ENCODE measurements at places on chromosomes 12 and 14.

DNA sequence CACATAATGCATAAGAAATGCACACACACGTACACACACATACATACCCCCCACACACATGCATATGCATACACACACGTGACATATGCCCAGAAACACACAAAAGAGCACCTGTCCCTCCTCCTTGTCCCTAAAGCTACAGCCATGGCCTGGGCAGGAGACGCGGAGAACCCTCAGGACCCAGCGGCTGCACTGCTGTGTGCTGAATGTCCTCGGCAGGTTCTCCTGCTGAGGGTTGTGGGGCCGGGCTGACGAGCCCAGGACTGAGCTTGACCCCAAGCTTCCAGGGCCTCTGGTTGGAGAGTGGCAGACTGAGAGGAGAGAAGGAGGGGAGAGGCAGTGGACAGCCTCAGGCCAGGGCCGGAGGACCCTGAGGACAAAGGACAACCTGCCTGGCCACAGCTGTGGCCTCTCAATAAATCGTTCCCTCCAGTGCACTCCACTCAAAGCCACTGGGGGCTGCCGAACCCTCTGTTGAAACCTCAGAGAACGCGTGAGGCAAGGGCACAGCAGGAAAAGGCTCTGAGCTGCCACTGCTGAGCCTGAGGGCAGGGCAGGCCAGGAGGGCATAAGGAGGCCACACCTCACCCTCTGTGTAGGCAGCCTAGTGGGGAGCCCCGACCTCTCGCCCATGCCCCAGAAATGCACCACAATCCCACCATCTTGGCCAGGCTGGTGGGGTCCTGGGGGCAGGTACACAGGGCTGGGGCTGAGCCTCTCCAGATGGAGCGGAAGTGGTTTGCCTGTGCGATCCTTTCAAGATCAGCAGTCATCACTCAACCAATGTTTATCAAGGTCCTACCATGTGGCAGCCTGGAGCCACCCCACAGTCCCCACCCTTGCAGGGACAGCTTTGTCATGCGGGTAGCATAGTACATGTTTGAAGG, 3.1 kb downstream of the CACNA2D4 start:
- DNase-seq: peak; percentile 16

GRCh38 chr12:46300910-46301309, 32.1 kb upstream of the SLC38A1 start:
- DNase-seq: no peak

DNA sequence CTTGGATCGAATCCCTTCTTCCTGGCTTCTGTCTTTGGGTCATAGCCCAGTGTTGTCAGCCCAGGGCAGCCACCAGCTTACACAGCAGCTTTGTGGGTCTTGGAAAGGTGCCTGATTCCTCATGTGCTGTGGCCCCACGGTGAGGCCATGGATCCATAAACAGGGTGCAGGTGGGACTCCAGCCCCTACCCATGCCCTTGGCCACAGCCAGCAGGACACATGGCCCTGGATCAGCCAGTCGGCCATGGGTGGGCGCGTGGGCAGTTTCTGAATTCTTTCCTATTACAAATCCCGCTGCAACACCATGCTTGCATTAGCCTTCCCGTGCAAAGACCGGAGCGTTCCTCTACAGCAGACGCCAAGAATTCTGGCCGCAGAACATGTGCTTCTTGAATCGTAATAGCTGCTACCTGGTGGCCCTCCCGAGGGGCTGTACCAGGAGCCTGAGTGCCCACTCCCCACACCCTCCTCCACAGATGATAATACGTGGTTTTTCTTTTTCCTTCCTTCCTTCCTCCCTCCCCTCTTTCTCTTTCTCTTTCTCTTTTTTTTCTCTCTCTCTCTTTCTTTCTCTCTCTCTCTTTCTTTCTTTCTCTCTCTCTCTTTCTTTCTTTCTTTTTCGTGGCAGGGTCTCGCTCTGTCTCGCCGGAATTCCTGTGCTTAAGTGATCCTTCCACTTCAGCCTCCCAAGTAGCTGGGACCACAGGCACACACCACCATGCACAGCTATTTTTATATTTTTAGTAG, 2.9 kb upstream of the MMP17 start:
- no peak for DNase-seq

GRCh38 chr14:58659846-58660245, 22.1 kb downstream of the DACT1 start:
- DNase-seq: no peak

DNA sequence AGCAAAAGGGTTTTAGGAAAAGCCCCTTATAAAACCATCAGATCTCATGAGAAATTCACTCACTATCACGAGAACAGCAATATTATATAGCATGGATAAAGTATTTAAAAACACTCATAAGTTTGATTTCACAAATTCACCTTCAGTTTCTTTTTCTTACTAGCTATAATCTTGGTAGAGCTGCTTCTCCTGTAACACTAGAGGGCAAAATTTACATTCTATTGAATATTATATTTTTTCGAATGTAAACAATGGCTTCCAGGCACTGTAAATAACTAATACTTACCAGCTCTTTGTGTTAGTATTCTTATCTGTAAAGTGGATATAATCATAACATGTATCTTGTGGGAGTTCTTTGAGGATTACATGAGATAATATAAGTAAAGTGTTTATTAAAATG, 259.6 kb downstream of the CCER1 start:
- no peak for DNase-seq

- DNase-seq: no peak
Observed at GRCh38 chr12:100718187-100718586, 76.4 kb upstream of the ANO4 start.

DNA sequence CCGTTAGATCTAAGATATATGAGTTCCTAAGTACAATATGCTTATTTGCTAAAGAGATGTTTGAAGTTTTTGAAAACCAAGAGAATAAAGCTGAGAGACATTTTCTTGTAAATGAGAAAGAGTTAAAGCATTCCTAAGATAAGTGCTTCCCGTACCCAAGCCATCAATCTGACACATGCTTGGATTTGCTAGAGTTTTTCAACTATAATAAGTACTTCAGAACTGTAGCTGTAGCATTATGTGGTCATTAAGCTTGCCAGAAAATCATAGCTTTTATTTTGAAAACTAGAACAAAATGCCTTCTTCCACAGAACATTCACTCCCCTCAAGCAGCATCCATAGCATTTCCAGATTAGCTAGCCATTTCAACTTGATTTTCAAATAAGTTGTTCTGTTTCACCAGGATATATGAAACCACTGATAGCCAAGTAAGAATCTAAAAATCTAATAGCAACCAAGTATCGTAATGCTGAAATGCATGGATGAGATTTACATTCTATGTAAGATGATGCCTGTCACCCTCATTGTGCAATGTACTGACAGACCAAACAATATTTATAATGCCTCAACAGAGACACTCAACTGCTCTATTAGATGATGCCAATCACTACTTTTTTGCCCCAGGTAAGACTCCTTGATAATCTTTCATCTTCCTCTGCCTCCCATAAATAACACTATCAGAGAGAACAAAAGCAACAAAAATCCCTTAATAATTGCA, 8.0 kb downstream of the SNW1 start:
- no peak for DNase-seq

- DNase-seq: no peak
Observed at GRCh38 chr12:93050026-93050747, 121.1 kb upstream of the EEA1 start.

DNA sequence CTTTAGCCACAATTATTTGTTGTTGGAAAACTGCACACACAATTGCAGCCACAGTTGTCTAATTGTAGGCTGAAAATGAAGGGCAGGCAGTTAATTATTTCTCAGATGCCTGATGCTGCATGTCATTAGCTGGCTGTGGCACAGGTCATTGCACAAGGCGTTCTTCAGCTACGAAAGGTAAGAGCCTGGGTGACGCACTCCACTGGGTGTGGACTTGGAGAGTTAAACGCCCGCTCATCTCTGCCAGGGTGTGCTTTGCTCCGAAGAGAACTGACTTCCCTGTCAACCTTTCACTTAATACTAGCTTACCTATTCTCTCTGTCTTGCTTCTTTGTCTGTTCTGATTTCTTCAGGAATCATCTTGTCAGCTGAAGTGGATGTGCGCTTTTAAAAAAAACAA, 91.4 kb upstream of the CPM start:
- no peak for DNase-seq

- no peak for DNase-seq
Observed at GRCh38 chr12:41917938-41918341, 226.7 kb downstream of the GXYLT1 start.

GRCh38 chr14:53571641-53572328, 384.8 kb downstream of the BMP4 start:
- no peak for DNase-seq

DNA sequence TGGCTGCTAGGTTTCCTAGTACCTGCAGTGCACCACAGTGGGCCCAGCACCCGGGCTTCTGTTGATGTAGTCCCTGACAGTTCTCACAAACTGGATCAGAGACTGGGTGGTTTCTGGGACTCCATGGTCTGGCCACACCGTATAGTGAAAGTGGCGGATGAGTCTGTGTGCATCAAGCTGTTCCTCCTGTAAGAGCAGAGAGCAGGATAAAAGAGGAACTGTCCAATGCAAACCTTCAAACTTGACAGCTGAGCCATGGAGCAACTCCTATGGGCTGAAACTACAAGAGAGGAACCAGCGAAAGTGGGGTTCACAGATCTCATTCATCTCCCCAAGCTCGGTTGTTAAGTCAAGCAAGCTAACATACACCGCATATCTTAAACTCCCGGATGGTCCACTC, 102.8 kb downstream of the PTPRB start:
- no peak for DNase-seq

DNA sequence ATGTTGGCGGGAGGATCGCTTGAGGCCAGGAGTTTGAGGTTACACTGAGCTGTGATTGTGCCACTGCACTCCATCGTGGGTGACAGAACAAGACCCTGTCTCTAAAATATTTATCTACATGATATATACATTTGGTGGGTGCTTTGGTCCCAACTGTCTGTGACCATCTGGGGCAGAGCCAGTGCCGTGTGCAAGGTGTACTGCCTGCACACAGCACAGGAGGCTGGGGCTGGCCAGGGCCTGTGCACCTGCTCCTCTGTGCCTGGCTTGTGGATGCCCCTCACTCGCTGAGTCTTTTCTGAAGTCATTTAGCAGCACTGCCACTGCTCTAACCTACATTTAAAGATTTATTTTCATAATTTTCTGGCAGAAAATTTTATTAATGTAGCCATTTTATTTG, 58.7 kb downstream of the TRAF3 start:
- DNase-seq: no peak

DNA sequence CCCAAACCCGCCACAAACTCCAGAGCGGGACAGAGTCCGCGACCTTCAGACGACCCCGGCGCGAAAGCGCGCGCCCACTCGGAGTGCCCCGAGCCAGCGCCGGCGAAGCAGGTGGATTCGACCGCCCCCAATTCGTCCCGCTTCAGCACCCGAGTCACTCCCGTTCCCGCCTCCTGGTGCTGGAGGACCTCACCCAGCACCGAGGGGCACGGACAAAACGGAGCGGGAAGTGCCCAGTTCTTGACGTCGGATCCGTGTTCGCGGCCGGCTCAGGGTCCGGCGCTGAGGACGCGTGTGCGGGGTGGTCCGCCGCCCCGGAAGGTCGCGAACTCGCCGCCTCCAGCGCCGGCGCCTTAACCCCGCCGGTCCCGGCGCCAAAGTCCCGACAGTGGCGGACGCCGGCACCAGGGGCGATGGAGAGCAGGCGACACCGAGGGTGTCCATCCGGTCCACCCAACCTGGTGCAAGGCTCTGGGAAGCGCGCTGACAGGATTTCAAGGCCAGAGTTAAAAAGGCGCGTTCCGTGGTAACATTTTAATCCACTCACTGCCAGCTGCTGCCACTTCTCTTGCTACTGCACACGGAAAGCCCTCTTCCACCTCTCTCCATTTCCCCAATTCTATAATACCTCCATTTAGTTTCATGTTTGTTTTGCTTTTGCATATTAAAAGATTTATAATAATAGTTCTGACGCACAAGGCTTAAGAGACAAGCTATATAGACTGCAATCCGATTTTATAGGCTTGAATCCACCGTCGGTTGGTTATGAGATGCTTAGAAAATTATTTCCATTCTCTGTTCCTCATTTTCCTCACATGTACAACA, 240.0 kb upstream of the CPNE8 start:
- peak; percentile 19 for DNase-seq

DNA sequence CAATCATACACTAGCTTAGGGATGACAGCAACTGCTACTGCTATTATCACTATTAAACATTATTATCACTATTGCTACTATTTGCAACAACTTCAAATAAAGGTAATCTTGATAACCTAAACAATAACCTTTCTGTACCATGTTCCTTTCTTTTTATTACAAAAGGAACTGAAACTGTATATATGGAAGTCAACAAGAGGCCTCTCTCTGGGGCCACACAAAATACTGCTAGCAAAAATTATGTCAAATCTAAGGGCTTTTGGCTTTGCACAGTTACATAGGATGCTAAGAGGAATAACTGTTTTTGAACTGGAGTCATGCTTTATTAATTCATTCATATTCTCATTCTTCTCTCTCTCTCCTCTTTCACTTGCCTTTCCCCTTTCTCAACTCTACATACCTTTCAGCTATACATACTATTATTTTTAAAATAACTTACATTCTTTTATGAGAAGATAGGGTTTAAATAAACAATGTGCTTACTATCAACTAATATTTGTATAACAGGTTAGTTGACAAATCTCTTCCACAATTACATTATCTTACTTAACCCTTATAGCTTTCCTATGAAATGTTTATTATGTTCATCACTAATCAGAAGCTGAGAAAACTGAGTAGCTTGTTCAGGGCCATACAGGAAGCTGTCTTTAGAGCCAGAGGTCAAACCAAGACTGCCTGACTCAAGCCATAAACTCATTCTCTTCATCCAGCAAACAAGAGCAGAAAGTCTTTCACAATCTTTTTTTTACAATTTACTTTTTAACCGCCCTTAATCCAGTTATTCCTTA, 25.7 kb downstream of the SPTSSA start:
- DNase-seq: no peak

DNA sequence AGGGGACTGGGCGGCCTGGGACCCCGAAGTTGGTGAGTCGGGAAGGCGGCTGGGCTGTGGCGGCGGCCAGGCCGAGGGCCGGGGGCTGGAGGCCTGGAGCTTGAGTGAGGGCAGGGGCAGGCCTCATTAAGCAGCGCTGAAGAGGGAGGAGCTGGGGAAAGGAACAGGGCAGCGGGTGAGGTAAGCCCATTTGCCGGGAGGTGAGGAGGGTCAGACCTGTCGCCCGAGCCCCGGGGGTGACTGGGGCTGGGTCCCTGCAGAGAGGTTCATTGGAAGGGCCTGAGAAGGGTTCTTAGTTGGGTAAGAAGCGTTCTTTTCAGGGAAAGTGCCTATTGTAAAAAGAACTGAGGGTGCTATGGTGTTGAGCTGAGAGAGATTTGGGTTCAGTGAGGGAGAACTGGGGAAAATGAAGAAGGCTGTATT, 441 bp downstream of the RAB5B start:
- peak; percentile 51 for DNase-seq

- no peak for DNase-seq
Observed at GRCh38 chr14:49593016-49593415, 5.7 kb upstream of the LRR1 start.

DNA sequence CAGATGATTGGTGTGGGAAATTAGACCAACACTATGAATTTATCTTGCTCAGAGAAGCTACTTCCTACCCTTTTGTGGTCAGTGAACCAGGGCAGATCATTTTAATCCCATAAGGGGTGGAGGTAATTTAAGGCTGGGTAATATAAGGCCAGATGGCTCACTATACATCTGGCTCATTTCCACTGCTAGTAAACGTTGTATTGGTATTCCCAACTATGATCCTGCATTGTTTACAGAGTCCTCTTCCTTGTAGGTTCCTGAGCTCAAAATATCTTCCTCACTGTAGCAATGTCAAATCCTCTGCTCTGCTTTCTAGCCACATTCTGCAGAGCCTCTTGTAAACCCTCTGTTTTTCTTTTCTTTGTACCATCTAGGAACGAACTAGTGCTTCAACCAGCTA, 93.0 kb upstream of the MGAT4C start:
- no peak for DNase-seq

GRCh38 chr12:19833775-19834501, 394.6 kb downstream of the AEBP2 start:
- DNase-seq: no peak
